DMS 273 treated with DMSO at 0.1 percent for 48 hours (cell line): ENCODE measurements at places on chromosomes 3 and 15.

DNA sequence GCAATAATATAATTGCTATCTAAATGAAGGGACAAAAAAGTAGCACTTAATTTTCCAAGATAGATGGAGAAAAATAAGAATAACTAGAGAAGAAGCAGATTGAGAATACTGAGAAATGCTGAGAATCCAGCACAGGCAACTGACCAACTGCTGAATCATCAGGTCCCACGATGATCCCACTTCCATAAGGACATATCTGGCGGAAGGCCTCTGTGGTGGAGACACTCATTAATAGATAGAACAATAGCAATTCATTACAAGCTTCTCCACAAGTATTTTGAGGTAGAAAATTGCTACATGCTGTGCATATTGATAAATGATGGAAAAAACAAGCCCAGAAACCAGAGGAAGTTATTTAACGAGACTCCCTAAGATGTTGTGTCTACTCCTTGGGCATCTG is 105.9 kb downstream of the DUT start:
- no peak for DNase-seq

DNA sequence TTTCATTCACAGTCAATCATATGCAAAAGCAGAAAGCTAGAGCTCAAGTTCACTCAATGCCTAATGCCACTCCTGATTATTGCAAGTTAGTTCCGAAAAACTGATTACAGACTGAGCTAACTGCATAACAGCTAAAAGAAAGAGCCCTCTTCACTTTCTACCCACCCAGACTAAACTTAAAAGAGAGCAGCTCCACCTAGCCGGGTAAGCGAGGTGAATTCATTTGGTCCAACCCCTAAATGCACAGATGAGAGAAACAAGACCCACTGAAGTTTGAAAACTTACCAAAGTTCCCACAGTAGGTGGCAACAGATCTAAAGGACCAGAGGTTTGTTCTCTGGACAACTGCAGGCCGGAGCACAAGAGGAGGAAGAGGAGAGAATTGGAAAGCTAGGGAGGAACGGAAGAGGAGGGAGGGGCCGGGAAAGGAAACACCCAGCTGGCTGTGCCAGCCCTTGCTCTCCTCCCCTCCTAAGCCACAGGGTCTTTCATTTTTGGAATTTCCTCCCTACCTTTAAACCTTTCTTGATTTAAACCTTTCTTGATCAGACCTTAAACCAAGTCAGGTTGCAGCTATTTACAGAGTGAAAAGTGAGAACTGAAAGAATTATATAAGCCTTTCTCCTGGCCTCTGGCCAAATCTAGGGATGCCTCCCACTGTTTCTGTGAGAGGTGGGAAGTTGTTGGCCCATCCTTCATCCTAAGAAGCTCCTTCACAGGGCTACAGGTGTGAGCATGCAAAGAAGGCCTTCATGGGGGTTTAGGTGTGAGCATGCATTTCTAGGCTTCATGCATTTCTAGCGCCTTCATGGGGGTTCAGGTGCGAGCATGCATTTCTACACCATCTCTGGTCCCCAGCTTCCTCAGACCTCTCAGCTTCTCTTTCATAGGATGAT is 114.7 kb upstream of the LMOD3 start:
- DNase-seq, result no peak

DNA sequence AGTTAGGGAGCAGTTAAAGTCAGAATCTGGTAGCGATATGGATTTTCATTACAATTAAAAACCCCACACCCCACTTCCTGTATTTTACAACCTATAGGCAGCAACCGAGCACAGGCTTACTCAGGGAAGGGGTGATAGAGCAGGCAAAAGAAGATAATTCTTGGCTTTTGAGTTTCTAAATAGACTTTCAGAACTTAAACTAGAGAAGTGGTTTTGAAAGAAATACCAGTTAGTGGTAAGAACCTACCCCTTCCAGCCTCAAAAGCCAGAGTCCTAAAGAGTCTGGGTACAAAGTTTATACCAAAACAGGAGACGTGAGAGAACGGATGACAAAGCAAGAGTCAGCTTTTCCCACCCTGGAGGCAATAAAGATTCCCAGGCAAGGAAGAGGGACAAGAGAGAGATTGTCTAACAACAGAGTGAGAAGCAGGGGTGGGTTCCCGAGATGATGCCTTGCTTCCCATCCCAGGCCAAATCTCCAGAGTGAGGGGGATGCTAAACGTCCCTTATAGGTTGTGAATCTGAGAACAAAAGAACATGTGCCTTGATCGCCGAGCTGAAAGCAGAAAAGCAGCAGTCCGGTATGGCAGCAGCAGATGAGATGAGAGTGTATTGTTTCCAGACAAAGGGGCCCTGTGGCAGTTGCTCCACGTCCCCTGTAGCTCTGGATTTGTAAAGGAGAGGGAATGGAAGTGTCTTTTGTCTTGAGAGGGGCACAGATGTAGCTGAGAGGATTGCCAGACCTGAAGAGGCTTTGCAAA is 36.8 kb downstream of the KLHL6 start:
- no peak for DNase-seq

DNA sequence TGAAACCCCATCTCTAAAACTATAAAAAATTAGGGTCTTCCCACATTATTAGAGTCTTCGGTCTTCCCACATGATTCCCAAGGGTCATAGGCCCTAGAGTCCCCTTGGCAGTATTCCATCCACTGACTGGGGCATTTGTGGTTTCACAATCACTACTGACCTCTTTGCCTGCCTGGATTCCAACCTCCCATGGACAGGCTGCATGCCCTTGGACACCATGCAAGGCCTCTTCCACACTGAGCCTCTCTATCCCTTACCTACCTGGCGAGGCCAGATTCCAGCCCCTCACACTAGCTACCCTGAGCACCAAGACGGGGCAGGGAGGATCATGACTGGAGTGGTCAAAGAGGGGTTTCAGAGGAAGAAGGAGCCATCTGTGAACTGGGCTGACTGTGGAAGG is 64.4 kb downstream of the SRGAP3 start:
- no peak for DNase-seq

DNA sequence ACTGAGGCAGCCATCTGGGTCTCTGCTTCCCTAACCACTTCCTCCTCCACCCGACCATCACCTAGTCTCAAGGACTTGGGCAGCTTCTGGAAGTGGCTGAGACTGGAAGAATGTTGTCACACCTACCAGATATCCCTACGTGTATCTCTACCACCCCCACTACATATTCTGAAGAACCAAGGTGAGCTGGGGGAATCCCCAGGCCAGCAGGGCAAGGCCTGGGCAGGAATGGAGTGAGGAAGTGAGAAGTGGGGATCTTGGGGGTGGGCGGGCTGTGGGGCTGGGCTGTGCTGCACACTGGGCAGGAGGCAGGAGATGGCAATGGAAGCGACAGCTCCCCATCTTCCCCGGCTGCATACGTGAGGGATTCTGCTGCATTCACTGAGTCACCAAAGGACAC is 17.5 kb upstream of the ALDH1A3 start:
- no peak for DNase-seq

DNA sequence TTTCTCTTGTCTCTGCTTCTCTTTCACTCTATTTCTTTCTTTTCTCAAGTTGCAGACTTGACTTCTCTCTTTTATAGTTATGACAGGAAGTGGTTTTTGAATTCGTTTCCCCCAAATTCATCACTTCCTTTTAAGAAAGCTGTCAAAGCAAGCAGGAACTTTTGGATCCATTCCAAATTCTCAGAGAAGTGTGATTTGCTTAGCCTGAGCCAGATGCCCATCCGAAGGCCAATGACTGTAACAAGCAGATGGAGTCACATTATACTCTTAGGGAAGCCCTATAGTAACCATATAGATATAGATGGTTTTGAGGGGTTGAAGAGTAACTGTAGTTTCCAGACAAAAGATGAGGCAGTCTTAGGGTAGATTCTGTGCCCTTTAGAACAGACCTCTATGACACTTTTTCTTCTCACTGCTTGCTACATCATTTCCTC is 592.0 kb upstream of the KCNMB2 start:
- DNase-seq, result no peak

- DNase-seq, result no peak
Measured at GRCh38 chr15:101486696-101487459, 2.6 kb downstream of the PCSK6 start.

DNA sequence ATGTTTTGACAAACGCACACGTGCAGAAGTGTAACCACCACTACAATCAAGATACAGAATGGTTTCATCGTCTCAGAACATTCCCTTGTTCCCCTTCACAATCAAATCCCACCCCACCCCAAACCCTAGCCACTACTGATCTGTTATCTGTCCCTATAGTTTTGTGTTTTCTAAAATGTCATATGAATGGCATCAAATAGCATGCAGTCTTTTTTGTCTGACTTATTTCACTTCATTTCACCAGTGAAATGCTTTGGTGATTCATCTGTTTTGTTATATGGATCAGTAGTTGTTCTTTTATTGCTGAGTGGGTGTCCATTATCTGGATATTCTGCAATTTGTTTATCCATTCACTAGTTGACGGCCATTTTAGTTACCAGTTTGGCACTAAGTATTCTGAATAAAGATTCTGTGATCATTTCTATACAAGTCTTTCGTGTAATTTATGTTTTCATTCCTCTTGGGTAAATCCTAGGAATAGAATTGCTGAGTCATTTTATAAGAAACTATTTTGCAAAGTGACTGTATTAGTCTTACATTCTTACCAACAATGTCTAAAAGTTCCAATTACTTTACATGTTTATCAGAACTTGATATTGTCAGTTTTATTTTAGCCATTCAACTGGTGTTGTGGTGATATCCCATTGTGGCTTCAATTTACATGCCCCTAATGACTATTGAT is 232.8 kb downstream of the CLSTN2 start:
- no peak for DNase-seq

DNA sequence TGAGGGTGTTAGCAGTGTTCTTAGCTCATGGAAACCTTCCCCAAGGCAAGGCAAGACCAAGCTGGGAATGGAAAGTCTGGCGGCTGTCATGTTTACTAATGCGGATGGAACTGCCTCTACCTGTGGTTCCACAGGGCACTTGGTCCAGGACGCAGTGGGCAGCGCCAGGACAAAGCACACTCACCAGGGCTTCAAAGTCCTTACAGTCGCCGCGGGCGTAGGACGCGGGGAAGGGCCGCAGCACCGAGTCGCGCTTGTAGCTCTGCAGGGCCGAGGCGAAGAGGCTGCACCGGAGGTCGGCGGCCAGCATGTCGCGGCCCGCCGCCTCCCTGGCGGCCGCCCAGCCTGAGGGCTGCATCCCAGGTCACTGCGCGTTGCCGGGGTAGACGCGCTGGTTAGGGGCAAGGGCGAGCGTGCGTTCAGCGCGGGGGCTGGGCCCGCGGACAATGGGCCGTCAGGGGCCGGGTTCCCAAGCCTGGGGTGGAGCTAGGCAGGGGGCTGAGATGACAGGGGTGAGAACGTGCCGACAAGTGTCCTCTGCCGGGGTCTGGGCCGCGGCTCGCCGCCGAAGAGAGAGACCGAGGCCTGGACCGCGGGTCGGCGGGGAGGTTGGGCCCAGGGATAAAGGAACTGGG is 497 bp downstream of the PARP16 start:
- no peak for DNase-seq

GRCh38 chr3:55860049-55860721 is 373.1 kb upstream of the WNT5A start:
- no peak for DNase-seq

- no peak for DNase-seq
Measured at GRCh38 chr15:34023907-34024306, 15.1 kb downstream of the AVEN start.

- DNase-seq, result no peak
Measured at GRCh38 chr3:8436661-8437287, 64.8 kb upstream of the LMCD1 start.

GRCh38 chr3:182760576-182761164 is 32.6 kb upstream of the ATP11B start:
- no peak for DNase-seq

GRCh38 chr3:42430781-42431532 is 20.5 kb upstream of the LYZL4 start:
- DNase-seq, result no peak

DNA sequence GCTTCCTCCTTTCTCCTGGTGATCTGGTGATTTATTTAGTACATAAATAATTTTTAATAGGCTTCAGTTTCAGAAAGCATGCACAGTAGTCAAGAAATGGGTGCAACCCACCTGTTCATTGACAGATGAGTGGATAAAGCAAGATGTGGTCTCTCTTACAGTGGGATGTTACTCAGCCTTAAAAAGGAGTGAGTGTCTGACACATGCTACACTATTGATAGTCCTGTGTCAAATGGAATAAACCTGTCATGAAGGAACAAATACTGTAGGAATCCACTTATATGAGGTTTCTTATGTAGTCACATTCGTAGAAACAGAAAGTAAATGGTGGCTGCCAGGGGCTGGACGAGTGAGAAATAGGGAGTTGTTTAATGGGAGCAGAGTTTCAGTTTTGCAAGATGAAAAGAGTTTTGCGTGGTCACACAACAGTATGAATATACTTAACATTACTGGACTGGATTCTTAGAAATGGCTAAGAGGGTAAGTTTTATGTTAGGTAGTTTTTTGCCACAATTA is 56.0 kb upstream of the PPARG start:
- no peak for DNase-seq

GRCh38 chr3:112471596-112472325 is 27.5 kb downstream of the BTLA start:
- no peak for DNase-seq

- DNase-seq, result no peak
Measured at GRCh38 chr3:12952343-12953200, 111.2 kb upstream of the RPL32 start.

GRCh38 chr3:42700366-42701288 is 2.0 kb downstream of the HHATL start:
- no peak for DNase-seq

- DNase-seq, result no peak
Measured at GRCh38 chr3:120568202-120568531, 28.0 kb upstream of the NDUFB4 start.
